Heart right ventricle (tissue), 16 donors: ENCODE measurements at places on chromosomes 12 and 14. TPM values are rescaled to one million over a fixed set of nuclear protein-coding genes. Genes with fewer than 3 reads are reported as not detected.

- DNase-seq = no peak
Observed at GRCh38 chr14:50425816-50426215, 29.1 kb upstream of the CDKL1 start.

The FAM186B gene
- 0.54 TPM for total RNA-seq

The CLEC2B gene
- total RNA-seq = 2.6 TPM

GRCh38 chr12:5197131-5197530, 153.5 kb downstream of the KCNA5 start:
- DNase-seq = no peak

- DNase-seq = no peak
Observed at GRCh38 chr12:94208622-94208966, 60.2 kb downstream of the PLXNC1 start.

DNA sequence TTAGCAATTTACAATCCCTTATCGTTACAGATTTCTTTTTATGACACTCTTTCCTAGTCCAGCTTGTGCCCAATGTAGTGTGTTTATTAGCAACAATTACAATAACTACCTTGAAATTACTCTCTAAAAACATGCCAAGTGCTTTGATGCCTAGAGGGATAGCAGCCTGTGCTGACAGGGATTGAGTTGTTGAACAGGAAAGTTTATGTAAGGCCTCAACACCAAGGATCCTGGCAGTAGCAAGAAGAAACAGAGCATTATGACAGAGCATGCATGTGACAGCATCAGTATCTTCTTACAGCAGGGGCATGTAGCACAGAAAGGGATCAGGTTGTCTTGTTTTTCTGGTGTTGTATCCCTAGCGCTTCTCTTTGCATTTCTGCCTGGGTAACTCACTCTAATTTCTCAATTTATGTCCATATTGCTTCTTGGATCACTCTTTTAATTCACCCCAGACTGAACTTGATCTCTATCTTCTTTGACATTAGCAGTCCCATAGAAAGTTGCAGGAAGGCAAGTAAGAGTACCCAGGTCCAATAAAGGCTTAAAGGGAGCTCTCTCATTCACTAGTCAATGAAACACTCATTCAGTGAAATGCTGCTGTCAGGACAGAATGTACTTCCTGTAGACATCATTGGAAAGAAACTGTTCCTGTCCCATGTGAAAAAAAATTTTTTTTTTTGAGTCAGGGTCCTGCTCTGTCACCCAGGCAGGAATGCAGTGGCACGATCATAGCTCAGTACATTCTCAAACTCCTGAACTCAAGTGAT, 220.0 kb upstream of the GRIP1 start:
- DNase-seq = no peak

DNA sequence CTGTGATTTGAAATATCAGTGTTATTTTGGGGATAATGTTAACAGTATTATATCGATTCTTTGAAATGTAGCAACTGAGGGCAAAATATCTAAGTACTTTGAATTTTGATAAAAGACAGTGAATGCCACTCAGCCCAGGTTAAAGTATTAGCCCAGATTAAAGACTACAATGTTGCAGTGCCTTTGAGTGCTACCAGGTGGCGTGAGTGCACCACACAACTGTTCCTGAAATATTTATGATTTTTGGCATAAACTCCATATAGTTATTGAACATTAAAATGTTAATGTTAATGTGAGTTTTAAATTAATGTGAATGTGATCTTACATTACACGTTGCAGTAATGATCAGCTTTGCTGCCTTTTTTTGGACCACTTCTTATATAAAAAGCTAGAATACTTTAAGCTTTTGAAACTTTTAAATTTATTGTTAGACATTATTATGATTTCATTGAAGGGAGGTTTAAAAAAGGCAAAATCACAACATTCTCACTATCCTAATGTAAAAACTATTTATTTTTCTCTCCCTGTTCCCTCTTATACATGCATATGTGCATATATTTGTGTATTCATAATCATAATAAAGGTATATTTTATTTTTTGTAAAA, 22.5 kb downstream of the MRPS35 start:
- no peak for DNase-seq

DNA sequence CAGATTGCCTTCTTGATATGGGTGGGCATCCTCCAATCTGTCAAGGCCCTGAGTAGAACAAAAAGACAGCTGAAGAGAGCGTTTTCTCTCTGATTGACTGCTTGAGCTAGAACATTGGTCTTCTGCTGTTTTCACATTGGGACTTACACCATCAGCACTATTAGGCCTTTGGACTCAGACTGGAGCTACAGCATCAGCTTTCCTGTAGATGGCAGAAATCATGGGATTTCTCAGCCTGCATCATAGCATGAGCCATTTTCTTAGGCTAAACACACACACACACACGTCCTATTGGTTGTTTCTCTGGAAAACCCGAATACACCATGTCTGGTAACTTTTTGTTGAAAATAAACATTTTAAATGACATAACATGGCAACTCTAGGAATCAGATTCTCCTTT, 15.8 kb upstream of the PPM1A start:
- no peak for DNase-seq

GRCh38 chr12:110548678-110549077, 34.4 kb downstream of the PPTC7 start:
- DNase-seq = no peak
